CD4-positive, alpha-beta T cell treated with Interleukin-4 for 4 hours (primary cell): ENCODE measurements at places on chromosomes 13 and 19.
A peak's percentile ranks its signal among the peaks of the same experiment; 100 is the strongest.

DNA sequence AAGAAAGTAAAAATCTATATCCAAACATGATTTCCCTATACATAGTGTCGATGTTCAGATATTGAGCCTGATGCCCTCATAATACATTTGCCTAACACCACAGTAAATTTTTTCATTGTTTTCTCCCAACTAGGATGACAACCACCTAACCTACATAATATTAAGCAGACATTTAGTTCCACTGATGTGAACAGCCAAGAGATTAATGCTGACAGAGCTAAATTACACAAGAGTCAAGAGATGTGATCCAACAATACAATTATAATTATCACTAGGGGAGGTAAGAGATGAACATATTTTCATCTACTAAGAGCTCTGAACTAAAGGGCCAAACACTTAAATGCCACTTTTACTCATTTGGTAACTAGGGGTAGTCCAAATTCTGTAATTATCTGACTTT, 145.9 kb downstream of the DACH1 start:
- DNase-seq = no peak

DNA sequence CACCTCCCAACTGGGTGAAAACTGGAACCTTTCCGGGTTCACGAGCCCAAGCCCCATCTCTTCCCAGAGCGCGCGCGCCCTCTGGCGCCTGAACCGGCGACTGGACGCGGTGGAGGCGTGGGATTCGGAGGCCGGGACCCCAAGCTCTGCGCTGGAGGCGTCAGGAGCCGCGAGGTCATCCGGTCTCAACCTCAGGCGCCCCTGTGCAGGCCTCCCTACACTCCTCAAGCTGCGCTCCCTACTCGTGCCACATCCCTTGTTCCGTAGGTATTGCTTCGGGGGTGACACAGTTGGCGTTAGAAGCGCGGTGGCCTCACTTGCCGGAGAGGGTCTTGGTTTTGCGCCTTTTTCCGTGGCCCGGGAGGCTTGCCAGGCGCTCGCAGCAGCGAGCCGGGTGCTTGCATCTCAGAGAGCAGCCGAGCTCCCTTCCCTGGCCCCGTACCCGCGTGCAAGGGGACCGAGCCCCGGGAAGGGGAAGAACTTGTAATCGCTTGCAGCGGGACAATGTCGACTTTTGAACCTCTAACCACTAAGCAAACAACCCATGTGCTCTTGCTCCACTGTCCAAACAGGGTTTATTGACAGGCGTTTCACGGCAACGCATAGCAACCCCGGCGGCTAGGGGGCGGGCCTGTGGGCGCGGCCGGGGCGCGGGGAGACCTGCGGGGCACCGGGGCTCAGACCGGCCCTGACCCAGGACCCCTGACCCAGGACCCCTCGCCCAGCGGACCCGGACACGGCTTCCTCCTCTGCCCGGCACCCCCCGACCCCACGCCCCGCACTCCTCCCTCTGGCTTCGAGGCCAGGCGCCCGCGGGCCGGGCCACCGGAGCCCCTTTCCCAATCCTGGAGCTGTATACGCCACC, 8.5 kb downstream of the CDX2 start:
- no peak for DNase-seq

DNA sequence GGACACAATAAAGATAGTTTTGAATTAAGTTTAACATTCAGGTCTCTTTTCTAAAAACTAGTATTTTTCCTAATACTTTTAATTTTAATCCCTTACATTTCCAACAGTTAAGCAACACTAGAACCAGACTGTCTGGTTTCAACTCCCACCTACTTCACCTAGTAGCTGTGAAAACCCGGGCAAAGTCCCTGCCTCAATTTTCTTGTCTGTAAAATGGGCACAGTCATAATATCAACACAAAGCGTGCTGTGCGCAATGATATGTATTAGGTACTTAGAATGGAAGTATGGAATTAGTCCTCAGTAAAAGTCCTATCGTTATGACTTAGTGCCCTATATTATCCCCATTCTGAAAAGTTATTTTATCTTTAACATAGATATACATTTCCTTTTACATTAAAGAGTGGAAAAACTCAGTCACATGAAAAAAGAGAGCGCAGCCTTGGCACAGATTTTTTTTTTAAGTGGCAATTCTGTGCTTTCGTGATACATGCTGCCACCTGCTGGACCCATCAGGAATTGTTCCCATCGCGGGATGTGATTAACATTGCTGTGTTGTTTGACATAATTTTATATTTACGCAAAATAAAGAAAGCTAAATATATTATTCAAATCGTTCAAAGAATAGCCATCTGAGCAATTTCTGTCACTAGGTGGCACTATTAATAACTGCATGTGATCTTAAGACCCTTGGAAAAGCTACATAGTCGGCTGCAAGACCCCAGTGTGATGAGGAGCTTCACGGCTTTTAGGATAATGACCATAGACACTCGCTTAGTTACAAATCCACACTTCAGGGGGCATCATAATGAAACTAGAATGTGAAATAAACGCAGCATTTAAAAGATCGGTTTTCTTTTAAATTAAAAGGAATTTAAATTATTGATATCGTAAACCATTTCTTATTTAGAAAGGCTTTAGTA, 59.9 kb downstream of the LIG4 start:
- DNase-seq = peak; percentile 53

GRCh38 chr13:94020426-94020825, 459.1 kb downstream of the DCT start:
- no peak for DNase-seq

- no peak for DNase-seq
Observed at GRCh38 chr13:105502193-105502592, 1033.3 kb downstream of the EFNB2 start.
